ENCODE measurements at places on chromosomes 16 and 17. TPM values are rescaled to one million over a fixed set of nuclear protein-coding genes. Genes with fewer than 3 reads are reported as not detected.

The ODAD4 gene
- total RNA-seq = 1.4 TPM

The SLC52A1 gene
- total RNA-seq = 1.2 TPM

The TNK1 gene
- total RNA-seq = 1.3 TPM

The PRSS21 gene
- 0.39 TPM for total RNA-seq

The SYCE1L gene
- 7.8 TPM for total RNA-seq
